ENCODE measurements at places on chromosomes 11 and 22.

DNA sequence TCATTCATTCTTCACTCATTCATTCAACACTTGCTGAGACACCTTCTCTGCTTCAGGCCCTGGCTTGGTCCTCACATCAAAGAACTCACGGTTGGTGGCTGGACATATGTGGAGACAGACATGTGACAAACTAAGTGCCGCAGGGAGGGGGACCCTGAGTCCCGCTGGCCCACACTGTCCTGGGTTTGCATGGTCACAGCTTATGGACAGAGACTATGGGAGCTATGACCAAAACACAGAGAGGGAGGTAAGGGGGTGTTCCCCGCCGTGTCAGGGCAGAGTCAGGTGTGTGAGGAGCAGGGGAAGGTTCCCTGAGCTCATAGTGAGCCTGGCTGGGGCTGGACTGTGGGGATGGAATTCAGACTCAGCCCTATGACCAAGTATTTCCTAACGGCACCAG is 123.1 kb downstream of the MPPED1 start:
- DNase-seq, result no peak

- DNase-seq, result no peak
These were observed 720 bp upstream of the MED17 start for GRCh38 chr11:93783362-93783761.

GRCh38 chr11:111586388-111586831 is 15.8 kb upstream of the SIK2 start:
- no peak for DNase-seq

DNA sequence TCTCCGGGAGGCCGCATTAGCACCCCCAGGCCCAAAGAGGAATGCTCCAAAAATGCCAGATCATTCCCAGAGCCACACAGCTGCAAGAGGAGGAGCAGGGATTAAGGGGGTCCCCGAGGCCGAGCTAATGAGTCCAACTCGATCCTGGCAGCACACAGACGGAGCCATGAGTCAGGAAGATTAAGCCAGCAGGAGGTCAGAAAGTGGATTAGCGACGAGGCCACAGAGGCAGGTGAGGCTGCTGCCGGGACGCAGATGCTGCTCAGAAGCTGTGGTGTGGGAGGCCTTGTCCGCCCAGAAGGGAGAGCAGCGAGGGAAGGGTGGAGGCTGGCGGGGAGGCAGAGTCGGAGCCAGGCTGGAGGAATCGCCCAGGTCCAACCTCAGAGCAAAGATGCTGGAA is 120.5 kb downstream of the SHANK2 start:
- no peak for DNase-seq

DNA sequence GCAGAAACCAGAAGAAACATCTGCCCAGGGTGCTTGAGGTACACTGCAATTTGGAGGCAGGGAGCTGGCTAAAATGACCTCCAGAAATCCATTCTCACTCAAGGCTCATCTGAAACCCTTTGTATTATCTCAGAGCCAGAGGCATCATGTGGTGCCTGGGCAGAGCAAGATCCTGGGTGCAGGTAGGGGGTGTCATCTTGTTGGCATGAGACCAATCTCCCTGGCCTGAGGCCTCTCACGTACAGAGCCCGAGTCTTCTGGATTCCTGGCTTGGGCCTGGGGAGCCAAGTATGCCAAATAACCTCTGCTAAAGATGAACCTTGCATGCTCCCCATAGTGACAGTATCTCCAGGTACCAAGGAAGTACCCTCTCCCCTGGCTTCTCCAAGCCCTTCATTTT is 2.4 kb downstream of the LMO1 start:
- DNase-seq, result no peak

DNA sequence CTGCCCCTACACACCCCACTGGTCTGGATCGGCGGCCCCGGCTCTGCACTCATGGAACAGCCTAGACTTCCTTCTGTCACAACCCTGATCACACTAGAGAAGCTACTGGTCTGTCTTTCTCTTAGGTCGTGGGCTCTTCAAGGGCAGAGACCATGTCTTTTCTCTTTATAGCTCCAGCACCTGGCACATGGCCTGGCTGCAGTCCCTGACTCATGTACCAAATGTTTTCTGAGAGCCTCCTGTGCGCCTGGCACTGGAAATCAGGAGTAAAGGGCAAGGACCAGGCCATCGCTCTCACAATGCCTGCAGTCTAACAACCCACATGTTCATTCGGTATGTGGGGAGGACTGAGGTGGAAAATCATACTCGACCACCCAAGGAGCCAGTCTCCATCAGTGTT is 7.5 kb downstream of the ASCC2 start:
- DNase-seq, result no peak

DNA sequence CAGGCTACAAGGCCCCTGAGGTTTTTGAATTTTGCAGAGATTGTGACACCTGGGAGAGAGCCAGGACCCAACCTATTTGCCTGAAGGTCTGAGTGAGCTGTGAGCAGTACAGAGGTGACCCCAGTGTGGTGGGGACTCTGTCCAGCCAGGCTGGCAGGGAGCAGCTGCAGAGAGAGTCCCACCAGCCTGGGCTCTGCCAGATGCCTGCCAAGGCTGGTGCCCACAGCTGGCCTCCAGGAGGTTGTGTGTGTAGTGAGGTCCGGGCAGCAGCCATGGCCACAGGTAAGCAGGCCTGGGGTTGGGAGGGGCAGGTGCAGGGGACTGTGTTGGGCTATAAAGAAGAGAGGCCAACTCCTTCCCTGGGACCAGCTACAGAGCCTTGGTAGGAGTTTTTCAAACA is 144.8 kb downstream of the CRYBB2 start:
- no peak for DNase-seq

- no peak for DNase-seq
These were observed 1155.2 kb upstream of the CNTN5 start for GRCh38 chr11:97865424-97866012.

DNA sequence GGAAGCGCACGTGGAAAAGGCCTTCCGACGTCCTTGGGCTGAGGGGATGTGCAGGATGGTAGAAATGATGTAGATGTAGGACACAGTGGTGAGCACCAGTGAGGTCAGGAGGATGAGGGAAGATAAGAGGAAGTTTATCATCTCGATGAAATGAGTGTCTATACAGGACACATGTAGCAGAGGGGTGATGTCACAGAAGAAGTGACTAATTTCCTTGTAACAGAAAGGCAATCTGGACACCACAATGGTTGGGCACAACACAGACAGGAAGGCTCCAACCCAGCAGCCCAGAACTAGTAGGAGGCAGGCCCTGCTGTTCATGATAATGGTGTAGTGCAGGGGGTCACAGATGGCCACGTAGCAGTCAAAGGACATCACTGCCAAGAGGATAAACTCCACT is 35.0 kb upstream of the OR6M1 start:
- no peak for DNase-seq

GRCh38 chr11:94201004-94201465 is 72.4 kb downstream of the PANX1 start:
- DNase-seq, result no peak

GRCh38 chr11:33934450-33934849 is 42.6 kb upstream of the LMO2 start:
- DNase-seq, result no peak
